ENCODE measurements at places on chromosomes 1 and 21. TPM values are rescaled to one million over a fixed set of nuclear protein-coding genes. Genes with fewer than 3 reads are reported as not detected.

GRCh38 chr1:167689567-167689920 is 32.2 kb upstream of the MPZL1 start:
- DNase-seq = no peak

DNA sequence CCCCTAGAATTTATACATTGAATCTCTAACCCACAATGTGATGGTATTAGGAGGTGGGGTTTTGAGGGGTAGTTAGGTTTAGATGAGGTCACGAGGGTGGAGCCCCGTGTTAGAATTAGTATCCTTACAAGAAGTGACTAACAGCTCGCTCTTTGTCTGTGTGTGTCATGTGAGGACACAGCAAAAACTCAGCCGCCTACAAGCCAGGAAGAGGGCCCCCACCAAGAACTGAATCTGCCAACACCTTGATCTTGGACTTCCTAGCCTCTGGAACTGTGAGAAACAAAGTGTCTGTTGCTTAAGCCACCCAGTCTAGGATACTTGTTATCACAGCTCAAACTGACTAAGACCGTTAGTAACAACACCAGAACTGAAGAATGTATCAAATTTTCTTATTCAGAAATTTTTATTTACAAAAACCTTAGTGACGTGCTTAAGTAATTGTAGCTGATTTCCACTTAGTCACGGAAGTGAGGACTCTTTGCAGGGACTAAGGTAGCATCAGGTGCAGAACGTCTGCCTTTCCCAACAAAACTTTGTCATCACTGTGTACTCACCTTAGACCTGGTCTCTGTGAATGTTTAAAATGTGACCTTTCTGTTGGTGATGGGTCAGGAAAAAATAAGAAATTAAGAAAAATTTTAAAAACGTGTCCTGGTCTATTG is 24.5 kb upstream of the LRRC8C start:
- DNase-seq = peak; percentile 81

DNA sequence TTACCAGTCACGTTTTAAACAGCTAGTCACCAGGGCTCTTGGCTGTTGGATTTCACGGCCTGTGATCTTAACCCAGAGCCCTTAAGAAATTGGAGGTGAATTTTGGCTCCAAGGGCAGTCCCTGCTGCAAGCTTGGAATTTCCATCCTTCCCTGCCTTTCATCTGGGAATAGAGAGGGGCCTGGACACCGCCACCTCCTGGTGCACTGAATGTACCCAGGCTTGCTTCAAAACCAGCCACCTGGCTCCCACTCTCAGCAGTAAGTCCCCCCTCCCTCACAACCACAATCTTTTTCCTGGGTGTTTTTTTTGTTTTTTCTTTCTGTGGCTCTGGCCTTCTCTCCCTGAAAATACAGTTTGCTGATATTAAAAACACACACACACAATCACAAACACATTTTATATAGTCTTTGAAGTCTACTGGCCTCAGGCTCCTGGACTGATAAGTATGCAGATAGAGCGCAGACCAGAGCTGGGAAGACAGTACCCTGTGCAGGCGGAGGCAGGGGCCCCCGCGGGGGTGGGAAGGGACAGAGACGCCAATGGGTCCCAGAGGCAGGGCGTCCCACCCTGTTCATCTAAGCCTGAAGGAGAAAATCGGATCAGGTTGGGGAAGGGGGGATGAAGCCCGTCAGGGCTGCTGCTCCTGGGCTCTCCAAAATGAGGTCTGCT is 65.8 kb upstream of the IGSF21 start:
- no peak for DNase-seq

- no peak for DNase-seq
Measured at GRCh38 chr1:37001703-37002102, 32.6 kb downstream of the GRIK3 start.

GRCh38 chr21:31253684-31254083 is 90.4 kb downstream of the TIAM1 start:
- DNase-seq = no peak

GRCh38 chr1:21687081-21687529 is 17.9 kb upstream of the RAP1GAP start:
- DNase-seq = no peak

DNA sequence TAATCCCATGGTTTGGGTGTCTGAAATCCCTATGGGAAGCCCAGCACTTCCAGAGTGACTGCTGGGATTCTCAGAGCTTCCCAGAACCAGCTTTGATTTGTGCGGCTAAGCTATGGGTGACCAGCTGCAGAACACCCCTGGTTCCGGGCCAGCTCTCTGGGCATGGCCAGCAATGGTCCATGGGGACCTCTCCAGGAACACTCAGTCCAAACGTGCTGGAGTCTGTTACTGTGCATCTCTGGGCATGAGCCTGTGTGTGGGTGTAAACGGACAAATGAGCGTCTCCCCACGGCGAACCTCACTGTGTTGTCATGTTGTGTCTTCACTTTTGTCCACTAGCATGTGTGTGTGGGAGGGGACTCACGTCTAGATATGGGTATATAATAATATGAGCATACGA is 54.4 kb downstream of the MAB21L3 start:
- no peak for DNase-seq

DNA sequence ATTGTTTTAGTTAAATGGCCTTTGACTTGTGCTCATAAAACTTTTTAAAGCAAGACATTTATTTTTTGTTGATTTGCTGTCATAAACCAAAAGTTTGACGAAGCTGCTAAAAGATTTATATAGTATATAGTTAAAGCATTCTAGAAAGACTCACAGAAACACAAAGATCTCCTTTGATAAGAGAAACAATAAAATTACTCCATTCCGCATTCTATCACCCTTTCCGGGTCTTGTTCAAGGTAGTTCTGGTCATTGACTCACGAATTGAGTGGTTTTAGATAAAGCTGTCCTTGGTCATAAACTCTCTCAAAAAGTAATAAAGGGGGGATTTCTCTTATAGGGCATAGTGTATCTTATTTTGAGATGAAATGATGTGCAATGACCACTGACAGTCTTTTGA is 1010.5 kb upstream of the NCAM2 start:
- DNase-seq = no peak

- DNase-seq = no peak
Measured at GRCh38 chr21:36639769-36640168, 59.1 kb upstream of the SIM2 start.

DNA sequence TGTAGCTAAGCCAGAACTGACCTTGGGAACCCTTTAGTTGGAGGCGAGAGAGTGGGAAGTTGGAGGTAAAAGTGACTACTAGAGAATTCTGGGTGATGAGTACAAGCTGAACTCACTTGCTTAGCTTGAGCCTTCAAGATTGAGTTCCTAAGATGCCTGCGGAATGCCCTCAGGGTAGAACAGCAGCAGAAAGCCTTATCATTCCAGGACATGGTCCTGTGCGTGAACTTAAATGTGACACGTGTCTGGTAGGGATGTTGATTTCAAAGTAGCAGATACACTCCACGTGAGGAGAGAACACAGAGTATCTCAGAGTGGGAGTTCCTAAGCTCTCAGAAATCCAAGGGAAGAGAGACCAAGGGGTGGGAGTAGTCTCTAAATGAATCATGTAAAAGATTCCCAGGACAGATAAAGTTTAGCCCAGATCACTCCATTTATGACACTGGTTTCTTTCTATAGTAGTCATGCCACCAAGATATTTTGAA is 60.1 kb downstream of the KCNK1 start:
- no peak for DNase-seq

- no peak for DNase-seq
Measured at GRCh38 chr1:242523719-242524570, 552 bp downstream of the PLD5 start.

DNA sequence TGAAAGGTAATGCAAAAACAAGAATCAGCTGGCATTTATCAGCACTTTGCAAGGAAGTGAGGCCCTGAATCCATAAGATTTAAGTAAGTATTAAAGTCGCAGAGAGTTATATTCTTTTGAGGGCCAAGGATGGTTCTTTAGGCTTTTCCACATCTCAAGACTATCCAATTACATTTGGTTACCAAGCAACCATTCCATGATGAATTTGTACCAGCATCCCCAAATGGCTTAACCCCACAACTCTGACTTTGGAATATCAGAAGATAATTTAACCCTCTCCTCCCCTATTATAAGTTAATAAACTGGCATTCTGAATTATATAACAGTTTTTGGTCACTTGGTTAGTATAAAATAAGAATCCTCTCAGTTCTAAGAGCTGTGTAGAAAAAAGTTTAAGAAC is 2.8 kb downstream of the PHTF1 start:
- no peak for DNase-seq

- no peak for DNase-seq
Measured at GRCh38 chr1:40625476-40626382, 39.8 kb downstream of the RIMS3 start.

DNA sequence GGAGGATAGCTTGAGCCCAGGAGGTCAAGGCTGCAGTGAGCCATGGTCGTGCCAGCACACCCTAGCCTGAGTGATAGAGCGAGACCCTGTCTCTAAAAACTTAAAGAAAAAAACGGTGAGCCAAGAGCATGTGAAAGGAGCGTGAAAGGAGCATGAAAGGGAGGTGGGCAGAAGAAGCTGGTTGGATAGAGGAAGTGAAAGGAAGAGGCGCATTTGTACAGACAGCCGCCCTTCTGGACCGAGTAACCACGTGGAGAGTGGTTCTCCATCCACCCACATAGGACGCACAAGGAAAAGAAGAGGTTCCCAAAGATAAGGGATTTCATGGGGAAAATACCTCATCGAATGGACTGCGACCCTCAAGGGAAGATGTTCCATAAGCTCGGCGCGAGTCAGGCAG is 60.4 kb upstream of the IFNAR2 start:
- no peak for DNase-seq

GRCh38 chr1:184975208-184975870 is 1.0 kb upstream of the NIBAN1 start:
- peak; percentile 21 for DNase-seq

DNA sequence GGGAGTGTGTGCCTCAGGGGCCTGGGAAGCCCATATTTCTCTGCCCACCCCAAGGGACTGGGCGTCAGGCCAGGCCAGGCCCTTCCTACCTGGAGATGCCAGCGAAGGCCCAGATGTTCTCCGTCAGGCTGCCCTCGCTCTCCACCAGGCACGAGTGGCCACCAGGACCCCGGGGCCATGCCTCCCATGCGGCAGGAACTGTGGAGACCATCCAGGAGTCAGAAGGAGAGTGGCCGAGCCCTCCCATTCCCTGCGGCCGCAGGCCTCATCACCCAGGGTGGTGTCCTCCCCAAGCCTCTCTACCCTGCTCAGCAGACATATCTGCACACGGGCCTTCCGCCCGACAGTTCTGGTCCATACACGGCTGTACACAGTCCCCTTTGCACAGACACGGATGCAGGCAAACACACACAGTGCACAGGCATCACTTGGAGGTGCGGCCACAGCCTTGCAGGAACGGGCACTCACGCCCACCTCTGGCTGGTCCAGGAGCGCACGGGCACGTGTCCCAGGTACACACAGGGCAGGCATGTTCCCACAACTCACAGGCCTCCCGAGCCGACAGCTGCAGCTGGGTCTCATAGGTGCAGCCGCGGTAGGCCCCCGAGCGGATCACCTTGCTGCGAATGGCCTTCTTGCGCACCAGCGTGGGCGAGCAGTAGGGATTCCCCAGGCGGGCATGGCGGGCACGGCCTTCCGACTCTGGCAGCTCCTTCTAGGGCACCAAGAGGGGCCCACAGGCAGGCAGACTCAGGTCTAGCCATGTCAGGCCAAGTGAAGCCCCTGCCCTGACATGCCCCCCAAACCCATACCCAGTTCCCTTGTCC is 5.9 kb upstream of the KIF17 start:
- no peak for DNase-seq

- DNase-seq = peak; percentile 17
Measured at GRCh38 chr1:43358121-43358745, 548 bp upstream of the CDC20 start.

DNA sequence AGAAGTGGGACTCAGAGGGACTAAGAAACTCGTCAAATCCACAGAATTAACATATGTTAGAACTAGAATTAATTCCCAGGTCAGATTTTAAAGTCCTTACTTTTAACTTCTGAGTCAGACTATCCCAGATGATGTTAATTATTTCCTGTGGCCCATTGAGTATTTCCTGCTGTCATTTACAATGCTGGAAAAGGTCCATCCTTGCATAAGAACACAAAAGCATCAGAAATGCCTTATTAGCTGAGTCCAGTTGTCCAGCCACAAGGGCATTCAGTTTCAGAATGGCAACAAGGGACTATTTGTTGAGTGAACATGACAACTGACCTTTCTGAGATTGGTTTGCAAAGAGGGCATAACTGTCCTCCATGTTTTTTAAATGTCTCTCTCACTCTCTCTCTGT is 16.5 kb upstream of the HIVEP3 start:
- DNase-seq = no peak

GRCh38 chr1:39132505-39133339 is 71.8 kb upstream of the MACF1 start:
- DNase-seq = no peak

DNA sequence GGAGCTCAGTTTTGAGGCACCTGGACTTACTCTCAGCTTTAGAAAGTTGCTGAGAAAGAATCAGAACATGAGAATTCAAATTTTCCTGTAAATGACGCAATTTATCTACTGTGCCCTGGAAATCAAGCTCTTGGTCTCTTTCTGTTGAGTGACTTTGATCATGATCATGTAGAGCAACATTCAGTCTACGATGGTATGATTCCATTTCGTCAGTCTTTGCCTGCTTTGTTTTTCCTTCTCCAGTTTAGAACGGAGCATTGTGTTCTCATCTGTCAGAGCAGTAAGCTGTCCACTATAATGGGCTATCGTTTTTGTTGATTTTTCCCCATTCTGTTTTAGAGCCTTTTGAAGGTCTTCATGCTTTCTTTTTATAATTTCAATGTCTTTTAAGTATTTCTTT is 20.7 kb downstream of the SFT2D2 start:
- no peak for DNase-seq

- DNase-seq = no peak
Measured at GRCh38 chr1:26912147-26912490, 1.7 kb downstream of the NR0B2 start.

DNA sequence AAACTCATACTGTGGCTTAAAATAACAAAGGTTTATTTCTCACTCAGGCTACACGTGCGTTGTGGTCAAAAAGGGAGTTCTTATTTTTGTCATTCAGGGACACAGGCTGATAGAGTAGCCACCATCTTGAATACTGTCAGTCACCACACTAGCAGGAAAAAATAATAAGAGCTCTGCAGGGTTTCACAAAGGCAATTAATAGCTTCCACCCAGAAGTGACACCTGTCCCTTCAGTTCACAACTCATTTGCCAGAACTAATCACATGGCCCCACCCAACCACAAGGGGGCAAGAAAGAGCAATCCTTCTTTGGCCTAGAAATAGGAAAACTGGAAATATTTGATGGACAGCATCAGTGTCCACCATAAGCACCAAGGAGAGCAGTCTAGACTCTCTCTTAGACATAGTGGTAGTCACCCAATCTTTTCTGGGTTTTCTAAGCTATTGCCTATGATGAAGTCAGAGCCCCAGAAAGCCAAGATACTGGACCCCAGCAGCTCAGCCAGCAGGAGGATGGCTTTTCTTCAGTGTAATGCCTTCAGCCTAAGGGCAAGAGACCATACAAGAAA is 8.2 kb downstream of the HAPLN2 start:
- no peak for DNase-seq

The POGZ gene
- 125 TPM for total RNA-seq

The PTTG1IP gene
- total RNA-seq = 98.7 TPM

The OR2L13 gene
- total RNA-seq = 0.17 TPM

The GNAT2 gene
- not detected for total RNA-seq

The MAP3K21 gene
- total RNA-seq = 3.0 TPM

The CCDC17 gene
- total RNA-seq = 7.6 TPM

The ALX3 gene
- not detected for total RNA-seq
